ENCODE measurements at places on chromosomes 3 and 15. TPM values are rescaled to one million over a fixed set of nuclear protein-coding genes. Genes with fewer than 3 reads are reported as not detected.

The ABHD17C gene
- 25.6 TPM for polyA plus RNA-seq

The AHSG gene
- polyA plus RNA-seq: not detected

The SQOR gene
- 11.1 TPM for polyA plus RNA-seq

The ALS2CL gene
- polyA plus RNA-seq: 14.2 TPM

The MAGI1 gene
- 29.0 TPM for polyA plus RNA-seq

The SST gene
- polyA plus RNA-seq: 0.65 TPM

The CA12 gene
- polyA plus RNA-seq: 7.2 TPM

The GP5 gene
- 0.68 TPM for polyA plus RNA-seq

The ARHGEF26 gene
- 25.2 TPM for polyA plus RNA-seq

The SH2D7 gene
- 0.50 TPM for polyA plus RNA-seq

The ZNF502 gene
- polyA plus RNA-seq: 13.6 TPM

The PLAAT1 gene
- polyA plus RNA-seq: 0.45 TPM

The CLDN16 gene
- 0.29 TPM for polyA plus RNA-seq

Measured in left lung (tissue), 14 donors.